ENCODE measurements at places on chromosomes 2 and 18. TPM values are rescaled to one million over a fixed set of nuclear protein-coding genes. Genes with fewer than 3 reads are reported as not detected.

DNA sequence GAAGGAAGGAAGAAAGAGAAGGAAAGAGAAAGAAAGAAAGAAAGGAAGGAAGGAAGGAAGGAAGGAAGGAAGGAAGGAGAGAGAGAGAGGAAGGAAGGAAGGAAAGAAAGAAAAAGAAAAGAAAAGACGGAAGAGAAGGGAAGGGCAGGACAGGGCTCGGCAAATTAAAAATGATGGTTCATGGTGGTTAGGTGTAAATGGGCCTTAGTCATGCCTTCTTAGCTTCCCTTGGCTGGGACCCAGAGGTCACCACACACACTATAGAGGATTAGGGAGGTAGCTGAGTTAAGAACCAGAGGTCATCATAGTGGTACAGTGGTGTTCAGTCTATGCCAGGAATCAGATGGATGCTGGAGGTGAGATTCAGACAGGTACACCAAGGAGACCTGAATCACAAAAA lies 9.3 kb upstream of the ATL2 start:
- H3K4me1 ChIP-seq, result peaks cover 22% of the 10 kb centered on the region
- H3K27ac ChIP-seq, result no peak overlapping the region
- no peak for DNase-seq
- H3K36me3 ChIP-seq, result peaks cover 2% of the 10 kb centered on the region
- no peak overlapping the region for H3K4me3 ChIP-seq

GRCh38 chr2:14872779-14873325 lies 240.3 kb downstream of the LRATD1 start:
- H3K27ac ChIP-seq, result no peak overlapping the region
- H3K27me3 ChIP-seq, result no peaks in the 10 kb centered on the region
- H3K4me1 ChIP-seq, result no peaks in the 10 kb centered on the region
- no peak for DNase-seq

The GALNT13 gene
- total RNA-seq, result not detected

DNA sequence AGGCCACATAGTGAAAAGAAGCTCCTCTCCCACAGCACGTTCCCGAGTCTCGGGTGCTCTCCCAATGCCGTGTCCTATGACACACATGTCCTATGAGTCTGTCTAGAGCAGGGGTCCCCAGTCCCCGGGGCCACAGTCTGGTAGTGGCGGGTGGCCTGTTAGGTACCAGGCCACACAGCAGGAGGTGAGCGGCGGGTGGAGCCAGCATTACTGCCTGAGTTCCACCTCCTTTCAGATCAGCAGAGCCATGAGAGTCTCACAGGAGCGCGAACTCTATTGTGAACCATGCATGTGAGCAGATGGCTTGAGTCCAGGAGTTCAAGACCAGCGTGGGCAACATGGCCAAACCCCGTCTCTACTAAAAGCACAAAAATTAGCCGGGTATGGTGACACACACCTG lies 112.6 kb downstream of the ZBTB7C start:
- no peaks in the 10 kb centered on the region for H3K36me3 ChIP-seq
- DNase-seq, result no peak
- H3K4me1 ChIP-seq, result peaks cover 8% of the 10 kb centered on the region
- H3K27ac ChIP-seq, result no peak overlapping the region
- peaks cover 11% of the 10 kb centered on the region for H3K27me3 ChIP-seq

The PASK gene
- 163 TPM for total RNA-seq

The DOK6 gene
- 0.05 TPM for total RNA-seq

GRCh38 chr2:195003881-195004471 lies 653.0 kb upstream of the SLC39A10 start:
- no peaks in the 10 kb centered on the region for H3K4me1 ChIP-seq
- no peak for DNase-seq
- no peak overlapping the region for H3K27ac ChIP-seq

DNA sequence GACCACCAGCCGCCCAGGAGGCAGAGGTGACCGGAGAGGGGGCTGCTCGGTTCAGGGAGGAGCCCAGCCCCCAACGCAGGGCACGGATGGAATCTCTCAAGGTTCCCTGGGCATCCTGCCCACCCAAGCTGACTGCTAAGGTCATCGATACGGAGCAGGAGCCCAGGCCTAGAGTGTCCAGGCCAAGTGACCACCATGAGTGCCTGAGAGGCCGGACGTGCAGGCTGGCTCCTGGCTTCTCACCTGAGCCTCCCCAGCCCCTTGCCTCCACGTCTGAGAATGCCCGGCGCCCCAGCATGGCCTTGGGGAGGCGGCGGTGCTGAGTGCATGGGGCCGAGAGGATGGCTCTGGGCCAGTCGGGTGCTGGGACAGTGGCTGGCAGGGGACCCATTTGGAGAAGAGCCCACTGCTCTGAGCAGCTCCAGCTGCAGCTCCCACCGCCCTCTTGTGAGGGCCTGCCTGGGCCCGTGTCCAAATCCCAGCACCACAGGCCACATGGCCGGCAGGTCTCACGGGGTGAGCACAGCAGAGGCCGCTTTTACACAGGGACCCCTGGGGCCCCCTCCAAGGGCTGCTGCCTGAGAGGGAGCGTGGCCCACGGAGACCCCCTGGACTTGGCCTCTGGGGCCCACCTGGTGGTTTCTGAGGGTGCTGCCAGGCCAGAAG lies 102.8 kb upstream of the CTDP1 start:
- H3K27me3 ChIP-seq, result no peaks in the 10 kb centered on the region
- no peaks in the 10 kb centered on the region for H3K4me1 ChIP-seq
- H3K36me3 ChIP-seq, result no peaks in the 10 kb centered on the region
- no peak overlapping the region for H3K4me3 ChIP-seq

The EFHD1 gene
- total RNA-seq, result 1.1 TPM

- no peak for DNase-seq
- H3K27ac ChIP-seq, result no peak overlapping the region
- H3K4me1 ChIP-seq, result no peaks in the 10 kb centered on the region
- peaks cover 5% of the 10 kb centered on the region for H3K36me3 ChIP-seq
- no peak overlapping the region for H3K4me3 ChIP-seq
These were observed 36.6 kb downstream of the DPYSL5 start for GRCh38 chr2:26884486-26884885.

- no peak overlapping the region for H3K4me3 ChIP-seq
- H3K36me3 ChIP-seq, result no peaks in the 10 kb centered on the region
- peaks cover 7% of the 10 kb centered on the region for H3K4me1 ChIP-seq
- no peak for DNase-seq
- no peaks in the 10 kb centered on the region for H3K27me3 ChIP-seq
These were observed 21.5 kb upstream of the ANXA4 start for GRCh38 chr2:69720404-69720803.

The EPAS1 gene
- total RNA-seq, result 9.1 TPM

The DLGAP1 gene
- 1.6 TPM for total RNA-seq

DNA sequence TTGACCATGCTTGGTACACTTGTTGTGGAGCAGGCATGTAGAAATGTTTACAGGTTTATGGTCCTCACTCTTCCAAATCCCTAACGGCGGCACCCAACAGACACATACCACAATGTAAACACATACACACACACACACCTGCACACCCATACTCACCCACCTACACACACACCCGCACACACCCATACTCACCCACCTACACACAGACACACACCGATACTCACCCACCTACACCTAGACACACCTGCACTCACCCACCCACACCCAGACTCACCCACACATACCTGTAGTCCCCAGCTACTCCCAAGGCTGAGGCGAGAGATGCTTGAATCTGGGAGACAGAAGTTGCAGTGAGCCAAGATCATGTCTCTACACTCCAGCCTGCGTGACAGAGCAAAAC lies 1.5 kb upstream of the RAB6D start:
- H3K27me3 ChIP-seq, result peaks cover 47% of the 10 kb centered on the region
- H3K4me3 ChIP-seq, result no peak overlapping the region
- no peak overlapping the region for H3K27ac ChIP-seq
- no peak for DNase-seq
- H3K36me3 ChIP-seq, result no peaks in the 10 kb centered on the region

DNA sequence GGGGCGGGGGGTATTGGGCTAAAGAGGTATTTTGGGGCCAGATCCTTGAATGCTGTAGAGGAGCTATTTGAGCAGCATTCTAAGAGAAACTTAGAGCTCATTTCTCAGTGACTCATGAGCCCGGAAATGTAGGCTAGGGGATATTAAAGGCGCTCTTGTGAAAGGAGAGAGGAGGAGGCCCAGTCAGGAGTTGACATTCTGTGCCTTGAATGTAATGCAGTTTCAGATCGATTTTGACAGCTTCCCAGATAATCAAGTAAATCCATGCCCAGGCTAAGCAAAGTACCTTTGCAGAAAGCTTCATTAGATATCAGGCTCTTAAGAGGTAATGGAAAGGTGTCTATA lies 1.5 kb downstream of the CAB39 start:
- H3K4me1 ChIP-seq, result peaks cover 45% of the 10 kb centered on the region
- H3K36me3 ChIP-seq, result peaks cover 6% of the 10 kb centered on the region
- peak overlapping the region; percentile 96 for H3K27ac ChIP-seq
- H3K4me3 ChIP-seq, result peak overlapping the region; percentile 97
- H3K27me3 ChIP-seq, result no peaks in the 10 kb centered on the region

DNA sequence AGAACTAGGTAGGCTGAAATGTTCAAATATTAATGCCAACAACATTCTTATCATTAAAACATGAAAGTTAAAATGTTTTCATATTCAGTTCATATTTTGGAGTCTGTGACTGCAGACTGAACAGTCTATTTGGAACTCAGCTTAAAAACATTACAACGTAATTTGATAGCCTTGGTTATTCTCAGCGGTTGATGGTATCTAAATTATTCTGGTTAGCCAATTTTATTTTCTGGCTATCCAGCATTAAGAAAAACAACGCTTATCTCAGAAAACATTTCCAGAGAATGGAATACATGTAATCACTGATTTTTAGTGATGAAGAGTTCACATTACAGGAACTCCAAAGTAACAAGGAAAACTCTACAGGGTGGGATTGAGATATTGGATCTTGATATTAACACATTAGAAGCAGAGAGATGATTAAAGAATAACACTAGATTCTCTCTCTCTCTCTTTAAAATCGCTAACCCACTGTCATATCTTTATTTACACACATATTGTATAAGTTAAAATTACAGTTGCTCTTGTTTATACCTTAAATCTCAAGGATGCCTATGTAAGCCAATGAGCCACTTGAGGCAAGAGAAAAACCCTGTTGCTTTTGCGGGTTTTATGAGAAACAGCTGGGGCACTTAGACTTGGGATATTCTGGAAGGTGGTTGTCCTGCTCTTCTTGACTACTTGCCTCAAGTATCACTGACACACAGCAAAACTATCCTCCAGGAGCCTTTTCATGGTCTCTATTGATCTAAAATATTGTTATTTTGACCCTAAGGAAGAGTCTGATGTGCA lies 84.9 kb downstream of the ICOS start:
- no peak for DNase-seq
- H3K27ac ChIP-seq, result no peak overlapping the region
- H3K4me1 ChIP-seq, result peaks cover 16% of the 10 kb centered on the region
- H3K36me3 ChIP-seq, result no peaks in the 10 kb centered on the region
- H3K27me3 ChIP-seq, result no peaks in the 10 kb centered on the region
- H3K4me3 ChIP-seq, result no peak overlapping the region

DNA sequence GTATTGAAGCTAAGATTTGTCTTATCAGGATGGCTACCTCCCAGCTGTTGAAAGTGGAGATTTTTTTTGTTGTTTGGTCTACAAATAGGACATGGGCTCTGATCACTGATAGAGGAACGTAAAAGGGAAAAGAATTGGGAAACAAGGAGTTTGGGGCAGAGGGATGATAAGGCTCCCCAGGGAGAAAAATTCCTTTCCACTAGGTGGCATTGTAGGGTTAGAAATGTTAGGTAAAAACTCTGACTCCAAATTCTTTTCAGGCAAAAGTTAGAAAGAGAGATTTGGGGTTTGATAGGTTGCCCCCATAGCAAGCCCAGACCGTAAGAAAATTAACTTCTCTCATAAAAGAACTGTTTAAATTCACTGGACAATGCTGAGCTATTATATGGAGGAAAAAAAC lies 19.8 kb downstream of the CMPK2 start:
- H3K36me3 ChIP-seq, result peaks cover 6% of the 10 kb centered on the region
- H3K27ac ChIP-seq, result no peak overlapping the region
- no peaks in the 10 kb centered on the region for H3K27me3 ChIP-seq
- H3K4me1 ChIP-seq, result no peaks in the 10 kb centered on the region
- H3K4me3 ChIP-seq, result no peak overlapping the region
- no peak for DNase-seq

GRCh38 chr2:142885543-142885942 lies 8.1 kb downstream of the KYNU start:
- peaks cover 2% of the 10 kb centered on the region for H3K36me3 ChIP-seq
- no peak overlapping the region for H3K27ac ChIP-seq
- DNase-seq, result no peak
- H3K27me3 ChIP-seq, result peaks cover 20% of the 10 kb centered on the region

DNA sequence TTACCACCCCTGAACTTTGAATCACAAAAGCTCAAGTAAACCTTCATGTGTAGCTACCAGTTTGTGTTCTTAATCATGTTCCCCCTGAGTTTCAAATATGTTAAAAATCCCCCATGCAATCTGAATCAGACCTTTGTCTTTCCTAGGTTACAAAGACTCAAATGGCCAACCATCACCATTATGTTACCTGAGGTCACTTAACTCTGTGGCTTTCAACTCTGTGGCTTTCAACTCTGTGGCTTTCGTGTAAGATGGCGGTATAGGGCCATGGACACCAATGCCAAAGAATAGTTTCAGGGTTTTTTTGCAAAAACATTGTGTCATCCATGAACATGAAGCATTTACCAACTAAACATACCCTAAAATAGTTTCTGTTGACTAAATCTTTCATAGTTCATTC lies 6.7 kb downstream of the ERMN start:
- peaks cover 5% of the 10 kb centered on the region for H3K4me1 ChIP-seq
- no peak overlapping the region for H3K27ac ChIP-seq

The SDC1 gene
- total RNA-seq, result not detected

- no peaks in the 10 kb centered on the region for H3K36me3 ChIP-seq
- H3K4me1 ChIP-seq, result peaks cover 5% of the 10 kb centered on the region
- no peak overlapping the region for H3K4me3 ChIP-seq
- no peak overlapping the region for H3K27ac ChIP-seq
These were observed 47.2 kb downstream of the VIL1 start for GRCh38 chr2:218465987-218466633.

- peaks cover 25% of the 10 kb centered on the region for H3K27me3 ChIP-seq
- H3K4me1 ChIP-seq, result peaks cover 18% of the 10 kb centered on the region
- H3K36me3 ChIP-seq, result peaks cover 11% of the 10 kb centered on the region
- peak overlapping the region; percentile 94 for H3K27ac ChIP-seq
- H3K4me3 ChIP-seq, result peak overlapping the region; percentile 92
These were observed 353 bp upstream of the NUP35 start for GRCh38 chr2:183123959-183124221.

- peaks cover 2% of the 10 kb centered on the region for H3K36me3 ChIP-seq
- DNase-seq, result no peak
- no peak overlapping the region for H3K4me3 ChIP-seq
- H3K27me3 ChIP-seq, result peaks cover 34% of the 10 kb centered on the region
- no peaks in the 10 kb centered on the region for H3K4me1 ChIP-seq
- no peak overlapping the region for H3K27ac ChIP-seq
These were observed 106.9 kb upstream of the GPC1 start for GRCh38 chr2:240328526-240328925.
